RWPE1 (cell line): ENCODE measurements at places on chromosomes 11 and 22.
A peak's percentile ranks its signal among the peaks of the same experiment; 100 is the strongest.

GRCh38 chr11:103548838-103549237 lies 439.6 kb downstream of the DYNC2H1 start:
- no peak for DNase-seq

- DNase-seq = no peak
These were observed 18.3 kb downstream of the AMOTL1 start for GRCh38 chr11:94786264-94787126.

DNA sequence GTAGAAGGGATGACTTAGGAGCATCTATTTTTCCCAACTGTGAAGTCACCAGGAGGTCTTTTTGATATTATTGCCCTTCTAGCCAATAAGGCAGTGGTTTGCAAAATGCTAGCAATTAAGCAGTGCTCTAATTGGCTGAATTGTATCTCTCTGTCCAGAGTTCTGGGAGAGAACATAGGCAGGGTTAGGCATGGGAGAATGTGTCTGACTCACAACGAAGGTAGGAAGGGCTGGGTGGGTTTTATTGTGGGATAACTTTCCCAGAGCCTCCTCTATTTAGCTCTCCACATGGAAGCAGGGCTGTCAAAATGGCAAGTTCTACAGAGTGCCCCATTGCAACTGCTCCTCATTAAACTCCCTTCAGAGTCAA lies 415.9 kb upstream of the CADM1 start:
- no peak for DNase-seq

DNA sequence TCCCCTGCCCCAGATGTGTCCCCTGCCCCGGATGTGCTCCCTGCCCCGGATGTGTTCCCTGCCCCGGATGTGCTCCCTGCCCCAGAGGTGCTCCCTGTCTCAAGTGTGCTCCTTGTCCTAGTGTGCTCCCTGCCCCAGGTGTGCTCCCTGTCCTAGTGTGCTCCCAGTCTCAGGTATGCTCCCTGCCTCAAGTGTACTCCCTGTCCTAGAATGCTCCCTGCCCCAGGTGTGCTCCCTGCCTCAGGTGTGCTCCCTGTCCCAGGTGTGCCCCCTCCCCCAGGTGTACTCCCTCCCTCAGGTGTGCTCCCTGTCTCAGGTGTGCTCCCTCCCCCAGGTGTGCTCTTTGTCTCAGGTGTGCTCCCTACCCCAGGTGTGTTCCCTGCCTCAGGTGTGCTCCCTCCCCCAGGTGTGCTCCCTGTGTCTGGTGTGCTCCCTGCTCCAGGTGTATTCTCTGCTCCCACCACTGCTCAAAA lies 48.7 kb upstream of the RASD2 start:
- DNase-seq = no peak

- DNase-seq = peak; percentile 81
These were observed 1.1 kb upstream of the EXT2 start for GRCh38 chr11:44094260-44094868.

GRCh38 chr11:27212248-27212780 lies 150.7 kb downstream of the CCDC34 start:
- DNase-seq = no peak

DNA sequence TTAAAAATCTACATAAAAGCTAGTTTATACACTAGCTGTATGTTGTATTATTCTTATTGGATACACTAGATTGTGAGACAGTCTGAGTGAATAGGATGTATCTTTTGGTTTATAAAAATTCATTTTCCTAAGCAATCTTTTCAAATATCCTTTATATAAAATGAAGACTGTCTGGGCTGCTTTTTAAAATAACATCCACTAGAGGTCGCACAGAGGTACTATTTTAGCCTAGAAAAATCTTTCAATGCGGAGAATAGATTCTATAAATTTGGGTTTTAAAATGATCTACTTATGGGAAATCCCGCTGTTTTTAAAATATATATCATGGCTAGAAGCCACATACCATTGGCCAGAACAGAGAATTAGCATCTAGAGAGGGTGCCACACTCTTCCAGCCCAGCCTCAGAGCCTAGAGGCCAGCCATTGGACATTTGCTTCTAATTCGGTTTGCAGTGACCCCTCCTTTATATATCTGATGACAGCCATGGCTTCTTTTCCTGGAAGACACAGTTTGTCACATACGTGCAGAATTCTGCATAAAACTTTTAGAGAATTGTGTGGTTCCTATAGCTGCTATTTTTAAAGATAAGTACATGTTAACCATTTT lies 7.3 kb downstream of the C11orf97 start:
- DNase-seq = peak; percentile 30
